ENCODE measurements at places on chromosomes 5 and 9. TPM values are rescaled to one million over a fixed set of nuclear protein-coding genes. Genes with fewer than 3 reads are reported as not detected.

SHB gene
- 33.2 TPM for total RNA-seq

SOWAHA gene
- not detected for total RNA-seq

FBP1 gene
- total RNA-seq = not detected

RIOK2 gene
- 20.2 TPM for total RNA-seq

MYMK gene
- total RNA-seq = not detected

Data from LHCN-M2 (cell line).